Ureter (tissue), 1 donor: ENCODE measurements at places on chromosomes 11 and 22. TPM values are rescaled to one million over a fixed set of nuclear protein-coding genes. Genes with fewer than 3 reads are reported as not detected.

Gene ZNF214
- total RNA-seq = 4.3 TPM

Gene BACE1
- total RNA-seq = 28.2 TPM

Gene SCARF2
- 11.0 TPM for total RNA-seq

Gene LRRC74B
- not detected for total RNA-seq

Gene CDC42EP1
- total RNA-seq = 33.4 TPM
